T-helper 1 cell (primary cell): ENCODE measurements at places on chromosomes 3 and 15.

DNA sequence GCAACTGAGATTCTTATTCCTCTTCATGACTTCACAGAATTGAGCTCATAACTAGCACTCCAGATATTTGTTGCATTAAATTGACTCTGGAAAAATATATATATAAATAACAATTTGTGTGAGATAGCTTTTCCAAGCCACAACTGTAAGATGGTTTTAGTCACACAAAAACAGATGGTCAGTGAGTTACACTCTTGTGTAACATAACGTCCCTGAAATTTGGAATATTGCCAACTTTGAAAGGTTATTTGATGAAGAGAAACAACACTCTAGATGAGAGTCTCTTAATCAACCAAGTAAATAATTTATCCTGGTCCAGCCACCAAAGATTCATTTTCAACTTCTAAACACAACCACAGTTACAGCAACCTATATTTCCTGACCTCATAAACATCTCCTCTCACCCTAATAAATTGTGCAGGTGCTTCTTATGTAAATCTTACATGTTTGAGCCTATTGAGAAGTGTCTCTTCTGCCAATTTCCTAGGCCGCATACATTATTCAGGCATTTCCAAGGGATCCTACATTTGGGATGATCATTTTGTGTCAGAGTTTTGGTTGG is 84.9 kb upstream of the ACP3 start:
- no peak for DNase-seq

- DNase-seq, result no peak
These were observed 459.3 kb upstream of the AGTR1 start for GRCh38 chr3:148238421-148238821.

DNA sequence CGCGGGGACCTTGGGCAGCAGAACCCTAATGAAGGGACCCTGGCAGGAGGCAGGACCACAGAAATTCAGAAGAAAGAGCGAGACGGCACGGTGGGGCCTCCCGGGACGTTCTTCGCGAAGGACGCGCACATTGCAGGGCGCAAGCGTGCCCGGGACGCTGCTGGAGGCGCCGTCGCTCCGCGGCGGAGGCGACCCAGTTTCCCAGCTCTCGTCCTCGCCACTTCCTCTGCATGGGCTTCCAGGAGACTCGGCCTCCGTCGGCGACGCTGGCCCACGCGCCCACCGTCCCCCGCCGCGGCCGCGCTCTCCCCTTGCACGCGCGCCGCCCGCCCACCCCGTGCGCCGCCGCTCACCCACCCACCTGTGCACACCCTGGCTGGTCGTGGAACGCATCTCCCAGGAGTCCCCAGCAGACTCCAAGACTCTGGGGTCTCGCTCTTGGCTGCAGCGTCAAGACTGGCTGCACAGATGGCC is 31.8 kb upstream of the SMAD3 start:
- DNase-seq, result peak; percentile 5

DNA sequence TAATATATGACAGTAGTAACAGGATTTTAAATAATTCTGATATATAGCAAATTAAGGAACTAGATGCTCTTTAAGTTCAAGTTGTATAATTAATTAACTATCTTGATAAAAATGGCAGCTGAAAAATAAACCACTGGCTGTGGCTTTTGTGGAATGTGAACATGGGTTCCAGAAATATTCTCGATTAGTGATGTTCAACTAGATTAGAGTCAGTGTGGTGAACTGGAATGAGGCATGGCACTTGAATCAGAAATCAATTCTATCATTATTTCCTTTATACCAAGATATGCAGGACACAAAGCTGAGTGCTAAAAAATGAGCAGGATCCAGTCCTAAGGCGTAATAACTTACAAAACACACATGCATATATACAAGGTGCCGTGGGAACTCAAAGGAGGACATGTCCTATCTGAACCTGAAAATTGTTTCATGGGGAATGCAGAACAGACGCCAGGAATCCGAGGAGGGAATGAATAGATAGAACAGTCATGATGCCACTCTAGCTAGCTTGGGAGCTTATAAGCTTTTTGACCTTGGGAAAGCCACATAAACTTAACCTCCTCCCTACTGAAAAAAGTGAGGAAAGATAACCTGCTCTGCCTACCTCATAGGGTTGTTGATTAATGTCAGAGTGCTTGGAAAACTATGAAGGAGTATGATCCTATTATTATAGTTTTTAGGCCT is 402.4 kb downstream of the PLCL2 start:
- DNase-seq, result no peak
